ENCODE measurements at places on chromosomes 3 and 15. TPM values are rescaled to one million over a fixed set of nuclear protein-coding genes. Genes with fewer than 3 reads are reported as not detected.

GRCh38 chr3:129598000-129598381 lies 8.5 kb downstream of the PLXND1 start:
- H3K4me1 ChIP-seq = peaks cover 51% of the 10 kb centered on the region
- no peak for DNase-seq
- peak overlapping the region; percentile 77 for H3K27ac ChIP-seq
- no peaks in the 10 kb centered on the region for H3K36me3 ChIP-seq

PPP2R3A gene
- 8.6 TPM for total RNA-seq

CPB1 gene
- 0.56 TPM for total RNA-seq

- H3K27ac ChIP-seq = no peak overlapping the region
- H3K36me3 ChIP-seq = no peaks in the 10 kb centered on the region
- H3K4me3 ChIP-seq = no peak overlapping the region
- H3K27me3 ChIP-seq = peaks cover 12% of the 10 kb centered on the region
- H3K4me1 ChIP-seq = no peaks in the 10 kb centered on the region
Measured at GRCh38 chr3:111662907-111663306, 67.8 kb upstream of the ZBED2 start.

DNA sequence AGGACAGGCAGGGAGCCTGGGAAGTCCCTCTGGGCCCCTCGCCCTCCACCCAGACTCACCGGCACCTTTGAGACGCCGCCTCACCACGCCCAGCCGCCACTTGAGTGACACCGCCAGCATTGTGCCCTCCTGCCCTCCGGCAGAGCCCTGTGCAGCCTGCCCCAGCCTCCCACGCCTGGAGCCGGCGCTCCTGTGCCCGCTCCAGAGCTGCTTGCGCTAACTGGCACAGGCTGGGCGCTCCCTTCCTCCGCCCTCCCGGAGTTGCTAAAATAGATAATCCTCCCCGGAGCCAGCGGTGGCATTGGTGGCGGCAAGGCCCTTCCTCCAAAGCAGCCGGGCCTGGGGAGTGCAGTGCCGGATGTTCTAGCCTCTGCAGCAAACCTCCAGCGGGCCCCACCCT lies 15.7 kb upstream of the GRIP2 start:
- H3K36me3 ChIP-seq = no peaks in the 10 kb centered on the region
- peaks cover 12% of the 10 kb centered on the region for H3K4me1 ChIP-seq
- no peak overlapping the region for H3K27ac ChIP-seq

GRCh38 chr15:40102897-40103858 lies 5.5 kb downstream of the BMF start:
- peak overlapping the region; percentile 99 for H3K27ac ChIP-seq
- H3K4me3 ChIP-seq = peak overlapping the region; percentile 83
- peaks cover 79% of the 10 kb centered on the region for H3K4me1 ChIP-seq
- DNase-seq = no peak

All from type B pancreatic cell (in vitro differentiated cells).